ENCODE measurements at places on chromosomes 2 and 18.

- DNase-seq = no peak
These were observed 76.1 kb downstream of the TWIST2 start for GRCh38 chr2:238924032-238924431.

DNA sequence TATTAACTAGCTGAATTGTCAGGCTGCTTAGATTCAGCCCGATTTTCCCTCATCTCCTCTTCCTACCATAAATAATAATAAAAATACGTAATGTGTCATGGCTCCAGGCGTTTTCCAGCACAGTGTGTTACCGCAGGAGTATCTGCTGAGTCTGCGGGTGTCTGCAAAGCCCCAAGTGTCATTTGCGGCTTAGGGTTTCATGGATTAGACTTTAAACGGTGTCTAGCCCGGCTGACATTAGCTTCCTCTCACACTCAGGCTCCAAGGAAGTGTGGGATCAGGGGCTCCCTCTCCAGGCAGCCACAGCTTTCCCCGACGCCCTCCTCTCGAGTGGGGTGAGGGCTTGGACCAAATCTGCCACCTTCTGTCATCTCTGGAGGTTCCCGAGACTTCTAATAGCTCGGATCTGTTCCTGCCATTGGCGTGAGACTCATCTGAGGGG is 14.1 kb upstream of the HOXD1 start:
- no peak for DNase-seq

GRCh38 chr2:20326163-20326780 is 24.4 kb downstream of the PUM2 start:
- DNase-seq = peak; percentile 55

- no peak for DNase-seq
These were observed 80.0 kb upstream of the TMEM200C start for GRCh38 chr18:5975111-5976002.

- no peak for DNase-seq
These were observed 2.2 kb downstream of the SIX3 start for GRCh38 chr2:44943693-44944101.

DNA sequence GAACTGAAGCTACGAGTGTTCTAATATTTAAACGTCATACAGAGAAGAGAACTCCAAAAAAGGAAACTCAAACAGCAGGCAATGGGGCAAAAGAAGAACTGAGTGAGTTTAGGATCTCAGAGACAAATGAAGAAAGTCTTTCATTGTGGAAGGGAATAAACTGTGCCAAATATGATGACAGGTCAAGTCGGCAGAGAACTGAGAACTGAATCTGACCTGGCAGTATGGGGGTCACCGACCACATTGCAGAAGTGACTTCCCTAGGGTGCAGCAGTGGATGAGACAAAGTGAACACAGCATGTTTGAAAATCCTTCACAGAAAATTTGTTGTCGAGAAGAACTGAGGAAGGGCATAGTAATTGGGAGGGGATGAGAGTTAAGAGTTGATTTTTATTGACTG is 55.9 kb downstream of the TTC21B start:
- DNase-seq = no peak

DNA sequence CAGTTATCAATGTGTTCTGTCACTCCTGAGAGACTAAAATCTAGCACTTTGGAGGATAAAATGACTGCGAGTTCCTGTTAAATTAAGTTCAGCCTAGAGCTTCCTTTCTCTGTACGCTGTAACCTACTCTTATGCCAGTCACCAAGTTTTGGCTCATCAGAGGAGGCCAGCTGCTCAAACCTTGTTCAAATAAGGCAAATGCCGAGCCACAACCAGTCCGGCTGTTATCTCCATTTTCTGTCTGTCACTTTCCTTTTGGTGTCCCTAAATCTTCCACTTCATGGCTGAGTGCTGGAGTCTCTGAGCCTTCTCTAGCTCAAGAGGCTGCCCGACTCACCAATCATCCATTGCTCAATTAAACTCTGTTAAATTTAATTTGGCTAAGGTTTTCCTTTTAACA is 33.5 kb upstream of the PXDN start:
- no peak for DNase-seq

DNA sequence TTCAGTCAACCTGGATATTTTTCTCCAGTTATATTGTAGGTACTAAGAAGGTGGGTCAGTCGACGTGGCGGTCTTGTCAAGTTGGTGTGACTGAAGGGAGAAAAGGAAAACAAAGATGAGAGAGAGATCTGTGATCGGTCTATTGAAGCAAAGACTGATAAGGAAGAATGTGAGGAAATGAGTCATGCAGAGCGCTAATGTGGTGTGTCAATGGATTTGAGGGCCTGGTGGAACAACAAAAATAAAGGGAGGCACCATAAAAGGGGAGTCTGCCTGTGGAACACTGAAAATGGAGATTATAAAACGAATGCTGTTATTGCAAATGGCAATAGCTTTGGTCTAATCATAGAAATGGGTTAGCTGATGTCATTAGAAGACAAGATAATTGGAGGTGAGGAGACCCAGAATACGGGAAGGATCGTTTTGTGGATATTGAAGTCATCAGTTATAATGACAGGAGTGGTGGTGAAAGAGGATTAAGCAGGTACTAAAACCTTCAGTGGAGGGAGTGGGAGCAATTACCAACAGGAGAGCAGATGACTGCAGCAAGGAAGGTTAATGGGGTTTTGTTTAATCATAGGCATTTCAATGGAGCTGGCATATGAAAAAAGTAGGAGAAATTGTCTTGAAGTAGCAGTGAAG is 599.1 kb upstream of the FSHR start:
- DNase-seq = no peak

DNA sequence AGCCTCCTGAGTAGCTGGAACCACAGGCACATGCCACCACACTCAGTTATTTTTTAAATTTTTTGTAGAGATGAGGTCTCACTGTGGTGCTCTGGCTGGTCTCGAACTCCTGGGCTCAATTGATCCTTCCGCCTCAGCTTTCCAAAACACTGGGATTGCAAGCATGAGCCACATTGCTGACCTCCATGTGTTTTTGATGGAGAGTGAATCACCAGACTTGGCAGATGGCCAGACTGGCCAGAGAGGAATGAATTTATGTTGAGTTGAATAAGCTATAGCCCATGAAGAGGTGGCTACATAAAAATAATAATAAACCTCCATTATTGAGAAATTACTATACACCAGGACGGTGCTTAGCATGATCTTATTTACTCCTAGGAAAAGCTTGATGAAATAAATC is 91.5 kb downstream of the MREG start:
- no peak for DNase-seq

GRCh38 chr18:48022531-48023329 is 92.3 kb upstream of the SMAD2 start:
- no peak for DNase-seq

GRCh38 chr2:203569677-203570316 is 34.7 kb upstream of the RAPH1 start:
- no peak for DNase-seq

- DNase-seq = no peak
These were observed 219.7 kb downstream of the GULP1 start for GRCh38 chr2:188511346-188511745.

- DNase-seq = no peak
These were observed 243.8 kb downstream of the CELF4 start for GRCh38 chr18:37321582-37322491.

DNA sequence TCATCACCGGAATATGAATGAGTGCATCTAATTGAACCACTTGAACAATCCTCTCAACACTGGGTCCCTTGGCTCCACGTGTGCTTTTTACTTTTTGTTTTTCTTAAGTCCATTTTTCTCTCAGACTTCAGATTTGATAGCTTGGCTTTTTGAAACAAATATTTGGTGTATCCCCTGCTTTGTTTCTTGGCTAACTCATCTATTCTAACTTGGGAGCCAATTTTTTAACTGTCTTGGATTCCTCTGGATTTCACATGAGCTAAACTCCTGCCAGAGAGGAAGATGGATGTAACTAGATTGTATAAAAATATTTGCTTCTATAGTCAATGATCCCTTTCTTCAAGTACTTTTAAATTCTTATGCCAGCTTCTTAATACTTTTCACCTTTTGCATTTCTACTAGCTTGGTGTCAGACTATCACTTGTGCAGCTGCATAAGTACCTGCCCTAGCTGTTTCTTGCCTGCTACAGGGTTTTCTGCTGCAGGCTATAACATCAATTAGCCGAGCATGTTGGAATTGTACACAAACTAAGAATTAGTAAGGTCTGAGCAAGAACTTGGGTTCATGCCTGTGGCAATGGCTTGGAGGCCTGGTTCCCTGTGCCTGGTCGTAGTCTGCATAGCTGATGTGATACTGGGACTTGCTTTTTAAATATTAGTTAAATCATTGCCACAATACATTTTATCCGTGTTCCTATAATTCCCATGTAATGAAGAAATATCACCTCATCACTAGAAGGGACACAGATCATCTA is 281.5 kb downstream of the EN1 start:
- no peak for DNase-seq

- no peak for DNase-seq
These were observed 214.0 kb downstream of the EN1 start for GRCh38 chr2:118633371-118634018.

- no peak for DNase-seq
These were observed 12.1 kb downstream of the LCLAT1 start for GRCh38 chr2:30459140-30459539.

DNA sequence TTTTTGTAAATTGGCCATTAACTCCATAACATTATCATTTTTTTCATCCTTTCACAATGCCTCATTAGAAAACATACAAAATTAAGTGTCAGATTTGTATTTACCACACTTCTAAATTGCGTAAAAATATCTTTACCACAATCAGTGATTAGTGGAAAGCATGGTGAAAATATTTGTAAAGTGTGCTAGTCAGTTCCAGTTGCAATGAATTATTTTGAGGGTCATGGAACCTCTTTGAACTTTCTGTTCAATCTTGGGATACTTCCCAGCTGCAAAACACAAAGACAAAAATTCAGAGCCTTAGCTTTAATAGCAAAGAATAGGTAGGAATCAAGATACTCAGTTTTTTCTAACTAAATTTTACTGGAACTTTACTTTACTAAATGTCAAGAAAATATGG is 4.0 kb upstream of the COL3A1 start:
- no peak for DNase-seq

GRCh38 chr18:10441472-10441871 is 13.0 kb upstream of the APCDD1 start:
- DNase-seq = no peak

- no peak for DNase-seq
These were observed 223.8 kb downstream of the ATAD2B start for GRCh38 chr2:23703037-23703582.

DNA sequence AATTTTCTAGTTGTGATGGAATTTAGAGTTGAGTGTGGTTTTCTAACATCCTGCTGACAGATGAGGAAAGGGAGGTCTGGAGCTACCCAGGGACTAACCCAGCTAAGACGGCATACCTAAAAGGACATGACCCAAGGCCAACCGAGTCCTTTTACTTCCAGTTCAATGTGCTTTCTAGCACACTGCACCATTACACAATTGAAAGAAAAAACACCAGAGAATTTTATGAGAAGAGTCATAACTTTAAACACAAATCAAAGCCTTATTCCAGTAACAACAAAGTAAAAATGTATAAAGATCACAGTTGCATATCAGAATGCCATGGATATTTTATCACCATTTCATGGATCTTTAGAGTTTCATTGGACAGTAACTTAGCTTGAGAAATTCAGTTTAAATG is 480.3 kb downstream of the MEIS1 start:
- no peak for DNase-seq
